Stimulated activated CD8-positive, alpha-beta memory T cell treated with anti-CD3 and anti-CD28 coated beads, Interleukin-4, amount 100 ng/mL, for 48 hours (primary cell): ENCODE measurements at places on chromosomes 16 and 17.
A peak's percentile ranks its signal among the peaks of the same experiment; 100 is the strongest.

GRCh38 chr17:41008811-41009210 is at the start of gene KRTAP3-1:
Gene KRTAP3-1 (minus strand): TSS chr17:41009128. CDS start chr17:41009074, 54 bp downstream.
- DNase-seq: no peak

DNA sequence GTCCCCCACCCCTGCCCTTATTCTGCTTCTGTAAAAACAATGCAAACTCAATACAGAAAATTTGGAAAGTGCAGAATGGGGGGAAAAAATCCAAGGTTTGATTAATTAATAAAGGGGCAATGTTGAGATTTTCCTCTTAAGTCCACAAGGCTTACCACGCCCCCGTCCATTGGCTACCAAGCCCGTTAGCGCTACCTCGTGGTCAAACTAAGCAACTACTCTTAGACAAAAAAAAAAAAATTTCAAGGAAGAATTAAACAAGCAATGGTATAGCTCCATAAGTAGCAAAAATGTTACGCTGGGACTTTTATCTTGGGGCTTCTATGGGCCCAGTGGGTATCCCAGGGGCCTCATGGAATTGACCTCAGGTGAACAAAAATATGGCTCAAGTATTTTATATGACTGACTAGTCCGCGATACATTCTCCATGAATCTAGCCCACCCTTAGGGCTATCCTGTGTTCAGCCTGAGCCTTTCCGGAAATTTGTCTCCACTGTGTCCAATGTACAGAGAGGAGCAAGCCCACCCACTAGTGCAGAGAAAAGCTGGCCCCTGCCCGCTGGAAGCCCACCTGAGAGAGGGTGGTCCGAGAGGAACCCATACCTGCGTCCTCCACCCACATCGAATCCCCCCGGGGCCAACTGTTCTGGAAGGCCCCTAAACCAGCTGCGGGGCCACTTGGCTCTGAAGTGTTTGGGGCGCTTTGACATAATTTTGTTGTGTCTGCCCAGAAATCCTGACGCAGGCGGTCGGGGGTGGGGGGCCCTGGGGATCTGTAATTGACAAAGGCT is 19.1 kb upstream of the TEX2 start:
- DNase-seq: peak; percentile 70

GRCh38 chr16:60206516-60206915 is 1472.4 kb upstream of the GOT2 start:
- no peak for DNase-seq

DNA sequence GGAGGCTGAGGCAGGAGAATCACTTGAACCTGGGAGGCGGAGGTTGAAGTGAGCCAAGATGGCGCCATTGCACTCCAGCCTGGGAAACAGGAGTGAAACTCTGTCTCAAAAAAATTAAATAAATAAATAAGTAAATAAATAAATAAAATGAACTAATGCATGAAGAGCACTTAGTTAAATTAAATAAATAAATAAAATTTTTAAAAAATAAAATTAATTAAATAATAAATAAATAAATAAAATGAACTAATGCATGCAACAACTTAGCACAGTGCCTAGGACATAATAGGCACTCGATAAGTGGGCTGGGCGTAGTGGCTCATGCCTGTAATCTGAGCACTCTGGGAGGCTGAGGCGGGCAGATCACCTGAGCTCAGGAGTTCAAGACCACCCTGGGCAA is 15.6 kb upstream of the CEP20 start:
- DNase-seq: no peak

DNA sequence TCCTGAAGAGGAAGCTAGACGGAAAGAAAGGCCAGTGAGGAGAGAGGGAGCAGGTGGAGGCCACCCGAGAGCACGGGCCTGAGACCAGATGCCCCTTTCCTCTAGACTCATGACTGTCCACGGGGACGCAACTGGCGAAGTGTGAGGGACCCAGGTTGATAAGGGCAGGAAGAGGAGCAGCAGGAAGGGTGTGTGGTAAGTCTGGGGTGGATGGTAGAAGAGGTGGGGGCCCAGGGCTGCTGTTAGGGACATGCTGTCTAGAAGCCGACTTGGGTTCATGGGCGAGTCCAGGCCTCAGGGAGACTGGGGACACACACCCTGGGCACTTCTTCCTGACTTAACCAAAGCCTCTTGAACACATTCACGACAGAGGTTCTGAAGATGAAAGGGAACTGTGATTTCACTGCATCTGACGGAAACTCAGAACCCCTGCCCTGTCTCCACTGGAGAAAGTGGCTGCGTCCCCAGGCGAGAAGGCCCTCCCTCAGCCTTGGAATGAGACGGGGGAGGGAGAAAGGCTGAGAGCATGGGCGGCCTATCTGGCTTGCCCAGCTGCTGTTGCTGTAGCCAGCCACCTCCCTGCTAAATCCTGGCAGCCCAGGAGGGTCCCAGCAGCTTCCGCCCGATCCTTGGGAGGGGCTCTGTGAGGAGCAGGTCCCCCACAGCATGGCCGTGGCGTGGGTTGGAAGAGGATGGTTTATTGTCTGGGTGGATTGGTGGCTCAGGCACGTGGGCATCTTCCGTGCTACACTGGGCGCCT is 6.0 kb downstream of the HIC1 start:
- DNase-seq: no peak

GRCh38 chr17:56909742-56910508 is 3.9 kb downstream of the TRIM25 start:
- no peak for DNase-seq

DNA sequence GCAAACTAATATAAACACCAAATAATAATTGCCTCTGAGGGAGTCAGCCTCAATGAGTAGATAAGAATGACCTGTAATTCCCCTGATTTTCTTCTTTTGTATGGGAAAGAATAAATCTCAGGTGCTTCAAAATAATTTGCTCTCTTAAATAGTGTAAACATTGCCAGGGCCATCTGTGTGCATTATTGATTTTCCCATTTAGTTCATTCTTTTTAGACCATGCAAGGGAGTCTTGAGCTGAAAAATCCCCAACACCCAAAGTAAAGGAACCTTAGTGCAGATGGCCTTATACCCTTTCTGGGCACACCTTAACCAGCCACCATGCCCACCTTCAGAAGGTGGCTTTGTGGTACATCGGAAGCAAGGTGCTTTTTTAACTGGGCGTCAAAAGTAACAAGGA is 267.2 kb downstream of the TMEM114 start:
- no peak for DNase-seq

- DNase-seq: no peak
These were observed 93.9 kb downstream of the CEP112 start for GRCh38 chr17:66098040-66098439.

DNA sequence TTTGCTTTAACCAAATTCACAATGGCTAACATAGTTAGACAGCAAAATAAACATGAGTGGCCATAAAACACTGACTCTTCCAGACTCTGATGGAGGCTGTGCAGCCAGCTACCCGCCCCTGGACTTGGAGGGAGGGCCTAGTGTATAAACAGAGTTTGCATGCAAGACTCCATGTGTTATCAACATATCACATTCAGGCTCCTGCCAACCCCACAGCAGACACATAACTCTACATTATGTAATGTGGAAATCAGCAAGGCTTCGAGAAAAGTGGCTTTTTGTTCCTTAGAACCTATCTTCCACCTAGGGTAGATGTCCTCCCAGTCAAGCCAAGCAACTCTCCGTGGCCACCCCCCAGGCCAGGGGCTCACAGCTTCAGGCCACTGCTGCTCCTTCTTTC is 19.3 kb upstream of the SOX9 start:
- no peak for DNase-seq

GRCh38 chr17:68356520-68356919 is 65.2 kb downstream of the ARSG start:
- peak; percentile 72 for DNase-seq

DNA sequence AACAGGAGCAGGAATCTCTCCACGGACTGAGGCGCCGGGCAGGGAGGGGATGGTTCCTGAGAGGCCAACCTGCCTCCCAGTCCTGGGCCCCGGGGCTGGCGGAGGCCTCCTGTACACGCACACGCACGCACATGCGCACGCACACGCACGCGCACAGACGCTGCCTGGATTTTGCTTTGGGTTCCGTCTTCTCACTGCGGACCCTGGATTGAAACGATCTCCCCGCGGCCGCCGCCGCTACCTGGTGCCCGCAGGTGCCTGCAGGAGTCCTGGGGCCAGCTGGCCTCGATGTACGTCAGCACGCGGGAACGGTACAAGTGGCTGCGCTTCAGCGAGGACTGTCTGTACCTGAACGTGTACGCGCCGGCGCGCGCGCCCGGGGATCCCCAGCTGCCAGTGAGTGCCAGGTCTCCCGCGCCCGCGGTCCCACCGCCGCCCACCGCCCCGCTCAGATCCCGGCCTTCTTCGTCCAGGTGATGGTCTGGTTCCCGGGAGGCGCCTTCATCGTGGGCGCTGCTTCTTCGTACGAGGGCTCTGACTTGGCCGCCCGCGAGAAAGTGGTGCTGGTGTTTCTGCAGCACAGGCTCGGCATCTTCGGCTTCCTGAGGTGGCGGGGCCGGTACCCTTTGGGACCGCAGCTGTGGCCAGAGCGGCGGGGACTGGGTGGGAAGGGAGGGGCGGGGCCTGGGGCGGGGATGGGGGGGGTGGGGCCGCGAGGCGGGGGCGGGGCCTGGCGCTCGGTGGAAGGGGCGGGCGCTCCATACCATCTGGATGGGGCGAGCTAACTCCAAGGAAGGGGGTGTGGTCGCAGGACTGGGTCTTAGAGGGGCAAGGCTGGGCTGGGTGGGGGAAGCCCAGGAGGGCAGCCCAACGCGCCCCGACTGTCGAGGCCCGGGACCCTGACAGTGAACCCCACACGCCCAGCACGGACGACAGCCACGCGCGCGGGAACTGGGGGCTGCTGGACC is 12.3 kb downstream of the CES4A start:
- DNase-seq: peak; percentile 64

- DNase-seq: no peak
These were observed 26.3 kb downstream of the CEP112 start for GRCh38 chr17:66165537-66166123.

DNA sequence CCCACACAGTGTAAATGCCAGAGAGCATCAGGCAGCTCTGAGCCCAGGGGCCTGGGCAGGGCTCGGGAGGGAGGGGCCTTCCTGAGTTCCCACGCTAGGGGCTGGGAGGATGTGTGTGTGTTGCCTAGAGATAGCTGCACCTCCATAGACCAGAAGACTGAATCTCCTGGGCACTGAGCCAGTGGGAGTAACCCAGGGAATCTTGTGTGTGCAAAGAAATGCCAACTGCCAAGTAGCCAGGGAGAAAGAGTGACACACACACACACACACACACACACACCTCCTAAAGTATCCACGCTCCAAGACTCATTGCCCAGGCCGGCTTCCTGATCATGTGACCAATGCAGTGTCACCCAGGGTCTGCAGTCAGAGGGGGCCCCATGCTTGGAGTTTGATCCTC is 166.2 kb upstream of the RPL38 start:
- no peak for DNase-seq

DNA sequence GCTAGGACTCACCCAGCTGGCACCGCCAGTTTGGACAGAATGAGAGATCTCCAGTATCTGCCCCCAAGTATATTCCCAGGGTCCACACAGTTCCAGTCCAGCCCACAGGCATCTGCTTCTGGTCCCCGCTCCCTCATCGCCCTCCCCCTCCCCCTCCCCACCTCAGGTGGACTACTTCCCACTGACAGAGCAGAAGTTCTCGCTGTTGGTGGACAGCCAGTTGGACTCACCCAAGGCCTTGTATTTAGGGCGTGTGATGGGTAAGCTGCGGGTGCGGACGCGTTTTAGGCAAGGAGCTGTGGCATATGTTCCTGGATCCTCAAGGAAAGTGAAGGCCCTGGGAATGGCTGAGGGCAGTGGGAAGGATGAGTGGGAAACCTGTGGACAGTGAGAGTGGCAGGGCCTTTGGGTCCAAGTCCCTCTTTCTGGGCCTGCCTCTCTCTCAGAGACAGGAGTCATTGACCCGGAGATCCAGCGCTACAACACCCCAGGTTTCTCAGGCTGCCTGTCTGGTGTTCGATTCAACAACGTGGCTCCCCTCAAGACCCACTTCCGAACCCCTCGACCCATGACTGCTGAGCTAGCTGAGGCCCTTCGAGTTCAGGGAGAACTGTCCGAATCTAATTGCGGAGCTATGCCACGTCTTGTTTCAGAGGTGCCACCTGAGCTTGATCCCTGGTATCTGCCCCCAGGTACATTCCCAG is 14.9 kb downstream of the CNTNAP1 start:
- no peak for DNase-seq

- DNase-seq: no peak
These were observed 5.3 kb downstream of the ST3GAL2 start for GRCh38 chr16:70433458-70434103.
